ENCODE measurements at places on chromosomes 6 and 20. TPM values are rescaled to one million over a fixed set of nuclear protein-coding genes. Genes with fewer than 3 reads are reported as not detected.

NFATC2 gene
- total RNA-seq, result 1.3 TPM

DNA sequence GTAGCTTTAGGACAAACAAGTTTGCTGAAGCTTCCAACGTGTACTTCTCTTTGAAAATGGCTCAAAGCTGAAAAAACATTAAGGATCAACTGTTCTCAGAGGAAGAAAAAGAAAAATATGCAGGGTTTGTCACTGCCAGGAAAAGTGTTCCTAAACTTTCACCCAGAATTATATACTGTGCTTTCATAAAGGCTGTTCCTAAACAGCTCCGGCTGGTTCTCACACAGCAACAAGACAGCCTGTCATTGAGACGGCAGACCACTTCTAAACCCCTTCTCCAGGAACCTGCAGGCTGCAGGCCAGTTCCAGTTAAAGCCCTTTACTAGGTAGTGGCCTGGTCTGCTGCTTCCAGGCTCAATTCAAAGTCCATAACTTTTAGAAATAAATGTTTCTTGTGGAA lies 97.4 kb upstream of the SOX4 start:
- no peak for DNase-seq

- DNase-seq, result no peak
Observed at GRCh38 chr20:389220-389619, 8.7 kb downstream of the TRIB3 start.

DNA sequence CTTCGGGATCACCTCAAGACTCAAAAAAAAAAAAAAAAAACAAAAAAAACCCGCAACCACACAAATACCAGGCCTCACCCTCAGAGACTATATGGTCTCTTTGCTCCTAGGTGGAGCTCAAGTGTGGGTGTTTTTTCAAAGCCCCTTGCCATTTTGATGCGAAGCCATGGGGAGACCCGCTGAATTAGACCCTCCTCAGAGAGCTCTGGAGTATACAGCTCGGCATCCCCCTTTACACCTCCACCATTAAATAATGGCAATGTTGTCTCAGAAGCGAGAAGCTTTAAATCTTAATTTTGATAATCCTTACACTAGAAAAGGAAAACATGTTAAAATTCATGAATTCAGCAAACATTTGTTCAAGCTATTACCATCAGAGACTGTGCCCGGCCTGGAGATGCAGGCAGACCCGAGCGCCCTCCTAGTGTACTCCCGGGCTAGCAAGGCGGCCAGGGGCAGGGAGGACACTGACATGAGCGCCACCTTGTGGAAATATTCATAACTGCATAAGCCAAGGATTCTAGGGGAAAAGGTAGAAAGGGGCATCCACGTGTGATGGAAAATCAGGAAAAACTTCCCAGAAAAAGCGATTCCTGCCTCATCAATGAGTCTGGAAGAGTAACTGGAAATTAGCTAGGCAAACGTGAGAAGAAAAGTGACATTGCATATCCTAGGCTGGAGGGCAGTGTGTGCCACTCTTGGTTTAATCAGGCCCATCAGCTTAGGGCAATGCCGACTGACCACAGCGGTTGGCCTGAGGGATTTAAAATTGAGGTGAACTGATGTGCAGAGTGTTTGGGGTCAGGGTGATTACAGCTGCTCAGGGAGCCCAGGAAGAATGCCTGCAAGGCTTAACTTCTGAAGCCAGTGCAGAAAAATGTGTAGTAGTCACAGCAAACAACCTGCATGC lies 72.5 kb downstream of the B3GAT2 start:
- peak; percentile 72 for DNase-seq

DNA sequence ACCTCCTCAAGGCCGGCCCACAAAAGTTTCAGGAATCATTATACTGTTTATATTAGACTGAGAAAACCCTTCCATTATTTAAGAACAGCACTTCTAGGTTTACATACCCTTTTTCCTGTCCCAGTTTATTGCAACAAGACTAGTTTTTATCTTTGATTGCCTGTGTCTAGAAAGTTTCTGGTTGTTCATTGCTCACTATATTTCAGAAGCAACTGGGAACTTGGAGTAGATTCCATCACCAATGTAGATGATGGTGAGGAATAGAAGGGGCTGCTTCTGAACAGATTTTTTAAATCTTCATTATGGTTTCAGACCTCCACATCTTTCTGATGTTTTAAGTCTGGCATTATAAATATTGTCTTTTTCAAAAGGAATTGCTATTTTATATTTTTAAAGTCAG lies 93.0 kb downstream of the BCAS1 start:
- DNase-seq, result no peak

MMP24 gene
- 50.1 TPM for total RNA-seq

GPX5 gene
- total RNA-seq, result not detected

DNA sequence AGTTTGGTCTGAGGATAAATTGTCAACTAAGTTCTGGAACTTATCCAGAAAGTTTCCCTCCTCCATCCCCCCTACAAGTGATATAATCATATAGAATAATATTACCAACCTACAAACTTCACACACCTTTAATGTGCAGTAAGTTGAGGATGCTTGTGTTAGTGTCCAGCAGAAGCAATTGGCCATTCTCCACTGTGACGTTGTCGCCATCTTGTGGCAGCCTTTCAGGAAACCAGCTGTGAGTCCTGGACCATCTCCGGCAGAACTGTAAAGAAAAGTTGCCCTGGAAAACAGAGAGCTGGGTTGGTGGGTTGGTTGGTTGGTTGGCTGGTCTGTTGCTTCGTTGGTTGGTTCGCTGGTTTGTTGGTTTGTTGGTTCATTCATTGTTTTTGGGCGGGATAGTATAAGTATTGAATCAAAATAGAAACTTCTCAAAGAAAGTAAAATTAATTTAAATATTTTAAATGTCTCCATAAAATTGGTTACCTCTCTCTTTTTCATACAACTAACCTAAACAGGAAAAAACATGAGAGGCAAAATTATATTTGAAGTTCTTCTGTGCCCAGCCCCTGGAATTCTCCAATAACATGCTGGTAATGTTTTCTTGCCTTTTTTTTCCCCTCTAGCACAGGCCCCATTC lies 127.5 kb downstream of the PKHD1 start:
- no peak for DNase-seq

TOP1 gene
- total RNA-seq, result 19.4 TPM

ANKRD6 gene
- total RNA-seq, result 44.1 TPM

- DNase-seq, result no peak
Observed at GRCh38 chr6:163525926-163526325, 111.4 kb downstream of the QKI start.

DNA sequence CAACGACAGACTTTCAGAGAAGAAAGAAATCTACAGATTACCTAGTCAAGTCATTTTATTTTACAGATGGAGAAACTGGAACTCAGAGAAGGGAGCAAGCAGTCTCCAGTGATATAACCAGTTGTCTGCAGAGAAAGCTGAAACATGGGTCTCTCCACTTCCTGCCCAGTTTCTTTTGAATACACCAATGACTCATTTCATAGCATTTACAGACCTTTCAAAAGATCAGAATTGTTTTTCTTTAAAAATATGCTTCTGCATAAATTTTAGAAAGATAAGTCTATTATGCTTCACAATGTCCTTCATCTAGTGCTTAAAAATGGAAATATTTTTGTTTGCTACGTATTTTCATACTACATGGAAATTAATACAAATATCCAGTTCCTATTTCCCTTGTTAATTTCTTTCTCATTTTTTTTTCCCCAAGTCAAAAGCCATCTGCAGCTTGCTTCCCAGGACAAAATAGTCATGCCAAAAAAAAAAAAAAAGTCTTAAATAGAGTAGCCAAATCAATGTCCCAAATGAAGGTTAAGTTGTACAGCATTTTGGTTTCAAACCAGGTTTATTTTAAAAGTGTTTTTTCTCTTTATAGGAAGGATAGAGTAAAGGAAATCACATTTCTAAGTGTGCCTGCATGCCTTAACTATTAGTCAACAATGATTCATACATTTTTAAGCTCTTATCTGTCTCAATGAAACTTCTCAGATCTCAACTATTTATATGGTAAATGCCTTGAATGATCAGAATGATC lies 36.9 kb downstream of the ARHGAP18 start:
- DNase-seq, result no peak

DNA sequence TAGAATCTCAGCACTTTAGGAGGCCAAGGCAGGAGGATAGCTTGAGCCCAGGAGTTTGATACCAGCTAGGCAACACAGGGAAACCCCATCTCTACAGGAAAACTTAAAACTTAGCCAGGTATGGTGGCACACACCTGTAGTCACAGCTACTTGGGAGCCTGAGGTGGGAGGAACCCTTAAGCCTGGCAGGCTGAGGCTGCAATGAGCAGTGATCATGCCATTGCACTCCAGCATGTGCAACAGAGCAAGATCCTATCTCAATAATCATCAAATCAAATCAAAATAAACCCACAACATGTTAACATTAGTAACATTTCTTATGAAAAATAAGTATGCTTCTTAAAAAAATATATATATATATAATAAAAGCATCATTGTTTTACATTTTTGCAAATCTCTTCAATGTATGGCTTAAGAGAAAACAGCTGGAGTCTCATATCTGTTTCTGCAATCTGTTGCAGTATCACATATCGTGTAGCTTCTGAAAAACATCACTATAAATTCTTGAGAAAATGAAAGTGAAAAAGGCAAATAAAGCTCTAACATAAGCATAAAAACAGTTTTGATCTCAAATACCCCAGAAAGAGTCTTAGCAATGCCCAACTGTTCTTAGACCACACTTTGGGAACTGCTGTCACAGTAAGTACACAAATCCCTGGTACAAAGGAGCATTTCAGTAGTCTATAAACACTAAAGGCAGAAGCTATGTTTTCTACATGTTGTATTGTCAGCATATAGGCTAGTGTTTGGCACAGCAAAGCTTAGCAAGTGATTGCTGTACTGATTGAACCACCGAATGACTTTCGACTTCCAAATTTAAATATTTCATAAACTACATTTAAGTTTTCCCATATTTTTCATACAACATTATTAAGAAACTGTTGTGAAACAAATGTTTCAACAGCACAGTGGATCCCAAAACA lies 8.0 kb downstream of the MMUT start:
- DNase-seq, result no peak

DNA sequence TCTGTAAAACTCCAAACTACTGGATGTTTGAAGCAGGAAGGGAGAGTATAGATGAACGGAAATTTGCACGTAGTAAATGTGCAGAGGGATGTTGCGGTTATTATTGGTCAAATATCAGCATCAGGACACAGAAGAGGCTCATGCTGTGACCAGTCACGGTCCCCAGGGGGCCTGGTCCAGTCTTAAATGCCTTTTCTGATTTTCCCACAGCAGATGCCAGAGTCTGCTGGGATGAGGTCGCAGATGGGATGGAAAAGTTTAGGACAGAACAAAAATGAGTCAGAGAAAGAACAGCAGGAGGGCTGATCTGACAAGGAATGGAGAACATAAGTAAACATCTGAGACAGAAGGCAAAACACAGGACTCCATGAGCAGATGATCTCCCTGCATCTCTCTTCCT lies 11.7 kb upstream of the SIRPG start:
- DNase-seq, result no peak

- peak; percentile 65 for DNase-seq
Observed at GRCh38 chr20:2652724-2653555, 508 bp downstream of the NOP56 start.

- DNase-seq, result no peak
Observed at GRCh38 chr20:24138951-24139350, 150.4 kb upstream of the GGTLC1 start.

IL17A gene
- not detected for total RNA-seq

- DNase-seq, result no peak
Observed at GRCh38 chr6:34924831-34925625, 36.0 kb downstream of the ANKS1A start.

DNA sequence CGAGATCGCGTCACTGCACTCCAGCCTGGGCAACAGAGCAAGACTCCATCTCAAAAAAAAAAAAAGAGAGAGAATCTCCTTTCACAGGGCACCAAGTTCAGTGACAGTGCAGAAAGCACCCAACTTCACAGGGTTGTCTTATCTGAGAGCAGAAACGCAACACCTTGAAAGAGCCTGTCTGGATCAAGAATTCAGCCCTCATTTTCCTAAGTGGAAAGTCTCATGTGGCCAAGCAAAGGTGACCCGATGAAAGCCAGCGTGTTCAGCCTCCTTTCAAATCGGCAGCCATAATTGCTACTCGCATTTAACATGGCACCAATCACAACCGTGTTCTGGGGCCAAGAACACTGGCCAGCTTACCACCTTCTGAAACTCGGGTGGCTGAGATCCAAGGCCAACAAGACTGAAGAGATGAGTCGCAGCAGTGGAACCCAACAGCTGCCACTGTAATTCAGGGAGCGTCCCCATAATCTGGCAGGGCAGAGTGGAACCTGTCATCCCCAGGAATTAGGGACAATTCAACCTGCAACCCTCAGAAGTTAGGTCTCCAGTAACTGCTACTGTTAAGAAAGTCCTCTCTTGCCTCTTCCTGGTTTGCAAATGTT lies 536.7 kb upstream of the JARID2 start:
- no peak for DNase-seq

GRCh38 chr20:10555865-10556308 lies 117.9 kb downstream of the JAG1 start:
- DNase-seq, result no peak

C20orf204 gene
- total RNA-seq, result 3.8 TPM

- DNase-seq, result no peak
Observed at GRCh38 chr6:63795006-63795405, 159.4 kb downstream of the PHF3 start.

DNA sequence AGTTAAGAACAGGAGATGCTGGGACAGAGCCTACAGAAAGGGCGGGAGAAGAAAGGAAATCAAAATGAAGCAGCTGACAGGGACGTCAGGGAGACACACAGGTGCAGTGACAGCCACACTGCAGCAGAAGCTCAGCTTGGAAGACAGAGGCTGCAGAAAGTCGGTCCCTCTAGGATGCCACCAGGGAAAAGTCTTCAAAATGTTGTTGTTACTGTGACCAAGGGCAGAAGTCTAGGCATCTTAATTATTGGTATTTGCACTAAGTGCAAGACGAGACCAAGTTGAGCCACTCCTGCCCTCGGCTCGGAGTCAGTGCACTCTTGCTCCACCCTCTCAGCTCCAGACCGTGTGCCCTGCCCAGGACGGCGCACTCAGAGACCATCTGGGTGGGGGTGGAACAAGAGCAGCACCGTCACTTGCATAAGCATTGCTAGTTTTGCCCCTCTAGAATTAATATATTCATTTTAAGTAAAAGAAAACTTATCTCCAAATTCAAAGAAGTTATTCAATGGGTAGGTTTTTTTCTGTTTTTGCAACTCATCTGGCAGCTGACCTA lies 2.6 kb downstream of the PRR18 start:
- no peak for DNase-seq

- DNase-seq, result no peak
Observed at GRCh38 chr6:90569223-90569622, 17.6 kb downstream of the MAP3K7 start.
